ENCODE measurements at places on chromosomes 4 and X.

DNA sequence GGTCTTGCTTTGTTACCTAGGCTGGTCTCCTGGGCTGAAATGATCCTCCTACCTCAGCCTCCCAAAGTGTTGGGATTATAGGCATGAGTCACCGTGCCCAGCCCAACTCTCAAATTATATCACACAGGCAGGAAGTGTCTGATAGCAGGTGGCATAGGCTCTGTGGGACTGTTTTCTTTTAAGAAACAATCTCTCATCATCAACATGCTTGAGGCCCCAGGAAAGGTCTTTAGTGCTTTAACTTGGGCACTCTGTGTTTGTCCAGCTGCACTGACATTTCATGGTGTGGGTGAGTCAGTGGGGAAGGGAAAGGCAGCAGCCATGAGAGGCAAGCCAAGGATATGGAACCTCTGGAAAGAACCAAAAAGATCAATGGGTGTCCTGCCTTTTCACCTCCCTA is 88.1 kb upstream of the TSPAN5 start:
- no peak for DNase-seq

DNA sequence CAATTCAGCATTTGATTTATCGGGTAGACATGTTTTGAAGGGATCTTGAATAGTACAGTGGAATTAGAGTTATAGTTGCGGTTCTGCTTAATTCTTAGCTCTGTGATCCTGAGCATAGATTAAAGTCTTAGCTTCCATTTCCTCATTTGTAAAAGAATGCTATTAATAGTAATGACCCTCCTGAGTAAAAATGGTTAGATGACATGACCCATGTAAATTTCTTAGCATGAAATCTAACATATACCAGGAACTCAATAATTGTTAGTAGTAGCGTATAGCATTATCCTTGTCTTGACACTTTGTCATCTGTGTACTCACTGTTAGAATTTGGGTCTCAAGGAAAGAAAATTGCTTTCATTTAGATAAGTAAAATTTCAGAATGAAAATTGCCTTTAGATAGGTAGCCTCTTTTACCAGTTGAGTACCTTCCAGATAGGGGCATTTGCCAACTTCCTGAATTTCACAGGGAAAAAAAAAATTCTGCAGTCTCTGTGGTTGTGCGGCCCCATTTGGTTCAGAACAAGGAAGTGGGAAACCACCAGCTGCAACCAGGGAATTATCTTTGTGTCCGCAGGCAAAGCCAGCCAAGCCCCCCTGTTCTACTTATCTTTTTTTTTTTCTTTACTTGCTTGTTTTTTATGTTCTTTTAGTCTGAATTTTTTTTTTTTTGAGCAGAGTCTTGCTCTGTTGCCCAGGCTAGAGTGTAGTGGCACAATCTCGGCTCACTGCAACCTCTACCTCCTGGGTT is 86.9 kb downstream of the TMEM164 start:
- peak; percentile 61 for DNase-seq

GRCh38 chr4:26542991-26543390 is 40.9 kb upstream of the TBC1D19 start:
- DNase-seq = no peak

DNA sequence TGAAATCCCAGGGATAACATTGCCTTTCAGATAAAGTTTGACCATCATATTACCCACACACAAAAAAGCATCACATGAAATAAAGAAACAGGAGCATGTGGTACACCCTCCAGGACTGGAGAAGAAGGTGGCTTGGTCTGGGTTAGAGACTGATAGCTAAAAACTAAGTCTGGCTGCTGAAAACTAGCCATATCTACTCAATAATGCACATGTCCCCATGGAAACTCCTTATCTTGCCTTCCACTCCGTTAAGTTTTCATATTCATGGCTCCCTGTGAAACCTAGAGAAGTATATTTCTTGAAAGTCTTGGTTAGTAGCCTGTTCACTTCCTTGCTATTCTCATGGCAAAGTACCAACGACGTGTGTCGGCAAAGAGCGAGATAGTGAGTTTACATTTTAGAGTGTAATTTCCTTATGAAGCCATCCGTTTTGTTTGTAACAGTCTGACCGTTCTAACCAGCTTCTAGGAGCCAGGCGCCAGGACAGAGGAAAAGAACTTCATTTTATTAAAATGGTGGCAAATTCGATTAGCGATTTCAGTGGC is 6.7 kb upstream of the DCTD start:
- no peak for DNase-seq

- DNase-seq = peak; percentile 32
These were observed 940 bp upstream of the UTP3 start for GRCh38 chr4:70687392-70687791.

- DNase-seq = no peak
These were observed 12.8 kb downstream of the SMIM10L2A start for GRCh38 chrX:135434258-135435138.

DNA sequence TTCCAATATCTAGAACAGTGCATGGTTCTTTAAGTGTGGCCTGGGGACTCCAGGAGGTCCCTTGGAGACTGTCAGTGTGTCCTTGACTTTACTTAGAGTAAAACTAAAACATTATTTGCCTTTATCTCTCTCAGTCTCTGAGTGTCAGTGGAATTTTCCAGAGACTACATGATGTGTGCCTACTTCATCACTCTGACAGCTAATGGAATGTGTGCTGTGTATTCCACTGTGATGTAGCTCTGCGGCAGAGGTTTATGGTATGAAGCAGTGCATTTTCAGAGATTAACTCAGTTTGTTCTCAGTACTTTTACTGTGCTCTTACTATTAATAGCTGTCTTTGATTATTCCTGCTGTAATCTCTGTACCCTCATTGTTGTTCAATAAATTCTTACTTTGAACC is 85.6 kb downstream of the MANBA start:
- DNase-seq = no peak

- no peak for DNase-seq
These were observed 59.3 kb downstream of the RWDD4 start for GRCh38 chr4:183599690-183600089.

- DNase-seq = no peak
These were observed 119.4 kb downstream of the FANCB start for GRCh38 chrX:14753441-14753840.

GRCh38 chr4:67035501-67035900 is 509.8 kb downstream of the CENPC start:
- DNase-seq = no peak

Measured in inflammatory macrophage treated with lipopolysaccharide for 1 hour (primary cell).